ENCODE measurements at places on chromosomes 13 and 19. TPM values are rescaled to one million over a fixed set of nuclear protein-coding genes. Genes with fewer than 3 reads are reported as not detected.

Gene EPS8L1
- total RNA-seq: 3.1 TPM

Gene TEAD2
- total RNA-seq: 9.4 TPM

Gene STOML3
- total RNA-seq: not detected

Gene FFAR2
- not detected for total RNA-seq

Gene LRRC4B
- total RNA-seq: 79.8 TPM

Gene TUBB4A
- 215 TPM for total RNA-seq

Gene DHDH
- total RNA-seq: not detected

Gene ZNF491
- total RNA-seq: 18.5 TPM

Gene DKKL1
- 1.9 TPM for total RNA-seq

Gene CHAMP1
- 15.0 TPM for total RNA-seq

Gene ZNF486
- 16.9 TPM for total RNA-seq

Gene ADGRE1
- not detected for total RNA-seq

Gene ONECUT3
- total RNA-seq: not detected

Gene LSM14A
- total RNA-seq: 119 TPM

Gene GZMM
- not detected for total RNA-seq

Gene YJU2
- 19.1 TPM for total RNA-seq

Gene ZNF540
- 24.7 TPM for total RNA-seq

Gene IZUMO2
- total RNA-seq: not detected

Gene FCER2
- total RNA-seq: not detected

Gene MISP
- total RNA-seq: not detected

Gene TEX101
- not detected for total RNA-seq

Gene ZNF850
- 8.8 TPM for total RNA-seq

Gene LYPD5
- total RNA-seq: 4.7 TPM

Gene ZNF585A
- 19.1 TPM for total RNA-seq

Gene ZSCAN5C
- total RNA-seq: not detected

Gene CLDND2
- total RNA-seq: not detected

Gene FUT2
- not detected for total RNA-seq

Gene TPTE2
- not detected for total RNA-seq

Gene CYP4F12
- not detected for total RNA-seq

Gene WIZ
- total RNA-seq: 24.7 TPM

Gene RAB4B
- 11.9 TPM for total RNA-seq

Gene PTH2
- not detected for total RNA-seq

Gene MYDGF
- total RNA-seq: 28.8 TPM

Gene AZU1
- 0.94 TPM for total RNA-seq

Gene SIGLEC6
- total RNA-seq: not detected

Gene ZNF563
- total RNA-seq: 2.5 TPM

Gene ZNF221
- 41.0 TPM for total RNA-seq

Gene ZNF841
- total RNA-seq: 68.9 TPM

Gene TMEM150B
- not detected for total RNA-seq

Gene SIAH3
- 11.9 TPM for total RNA-seq

Gene RUBCNL
- total RNA-seq: 3.4 TPM
